Head of caudate nucleus (tissue), 42 donors: ENCODE measurements at places on chromosomes 1 and 21.

- DNase-seq, result no peak
Measured at GRCh38 chr1:93344886-93345632, 648 bp upstream of the DR1 start.

DNA sequence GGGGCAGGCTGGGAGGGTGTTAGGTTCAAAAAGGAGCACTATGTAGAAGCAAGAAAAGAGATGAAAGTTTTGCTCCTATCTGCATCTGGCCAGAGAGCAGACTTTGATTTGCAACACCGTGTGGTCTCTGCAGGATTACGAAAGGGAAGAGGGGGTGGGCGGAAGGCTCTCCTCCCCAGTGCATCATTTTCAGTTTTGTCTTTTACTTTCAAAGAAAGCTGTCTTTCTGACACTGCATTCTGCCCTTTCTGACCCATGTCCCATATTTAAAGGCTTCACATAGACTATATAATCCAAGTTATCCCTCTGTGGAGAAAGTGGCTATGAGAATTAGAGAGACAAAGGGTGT lies 126.5 kb downstream of the RHOU start:
- no peak for DNase-seq

- no peak for DNase-seq
Measured at GRCh38 chr1:235002706-235003300, 125.8 kb downstream of the TOMM20 start.

DNA sequence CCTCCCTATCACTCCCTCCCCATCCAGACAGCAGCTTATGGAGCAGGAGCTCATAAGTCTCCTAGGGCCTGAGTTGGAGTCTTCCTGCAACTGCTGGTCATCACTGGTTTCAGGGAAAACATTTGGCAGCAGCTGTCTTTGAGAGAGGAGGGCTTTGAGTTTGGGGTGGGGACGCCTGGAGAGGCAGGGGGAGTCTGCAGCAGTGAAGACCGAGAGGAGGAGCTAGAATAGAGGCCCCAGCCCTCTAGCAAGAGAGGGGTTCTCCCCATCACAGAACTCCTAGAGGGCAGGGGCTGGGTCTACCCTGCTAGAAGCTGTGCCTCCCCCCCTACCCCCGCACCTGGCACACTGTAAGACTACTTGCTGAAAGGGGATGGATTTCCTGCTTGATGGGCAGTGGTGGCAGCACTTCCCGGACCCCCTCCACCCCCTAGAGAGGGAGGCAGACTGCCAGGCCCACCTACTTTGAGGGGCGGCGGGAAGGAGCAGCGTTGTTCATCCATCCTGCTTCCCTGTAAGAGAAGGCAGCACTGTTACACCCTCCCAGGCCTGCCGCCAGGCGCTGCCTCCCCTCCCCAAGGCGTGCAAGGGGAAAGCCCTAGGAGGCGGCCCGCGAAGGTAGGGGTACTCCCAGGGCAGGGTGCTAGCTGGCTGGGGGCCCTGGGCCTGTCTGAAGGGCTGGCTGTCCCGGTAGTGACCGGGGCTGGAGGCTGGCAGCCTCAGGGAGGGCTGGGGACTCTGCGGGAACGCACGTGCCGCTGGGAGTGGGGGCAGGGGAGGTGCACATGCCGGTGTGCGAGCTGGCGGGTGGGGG lies 50.4 kb downstream of the RAP1GAP start:
- no peak for DNase-seq

GRCh38 chr1:214583113-214583512 lies 19.9 kb upstream of the CENPF start:
- no peak for DNase-seq

DNA sequence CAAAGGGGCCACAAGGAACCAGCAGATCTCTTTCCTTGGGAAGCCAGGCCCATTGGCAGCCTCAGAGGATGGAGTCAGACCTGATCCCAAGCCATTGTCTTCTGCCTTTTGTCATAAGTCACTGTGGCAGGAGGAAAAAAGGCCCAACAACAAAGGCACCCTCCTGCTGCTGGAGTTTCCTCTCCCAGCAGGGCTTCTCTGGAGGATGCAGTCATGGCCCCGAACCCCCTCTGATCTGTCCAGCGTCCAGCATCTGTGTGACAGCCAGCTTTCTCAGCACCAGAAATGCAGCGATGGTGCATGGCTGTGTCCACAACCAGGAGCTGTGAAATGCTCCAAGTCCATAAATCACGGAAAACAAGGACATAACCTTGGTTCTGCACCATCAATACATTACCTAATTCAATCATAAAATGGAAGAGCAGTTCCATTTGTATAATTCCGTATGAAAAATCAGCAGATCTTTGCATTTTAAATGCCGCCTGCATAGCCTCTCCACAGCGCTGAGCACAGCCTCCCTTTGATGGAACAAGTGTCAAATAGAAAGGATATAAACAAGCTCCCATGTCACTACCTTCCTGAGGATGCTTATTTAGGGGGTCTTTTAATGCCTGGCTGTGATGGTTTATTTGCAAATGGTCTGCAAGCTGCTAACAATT lies 30.6 kb downstream of the AJAP1 start:
- no peak for DNase-seq

DNA sequence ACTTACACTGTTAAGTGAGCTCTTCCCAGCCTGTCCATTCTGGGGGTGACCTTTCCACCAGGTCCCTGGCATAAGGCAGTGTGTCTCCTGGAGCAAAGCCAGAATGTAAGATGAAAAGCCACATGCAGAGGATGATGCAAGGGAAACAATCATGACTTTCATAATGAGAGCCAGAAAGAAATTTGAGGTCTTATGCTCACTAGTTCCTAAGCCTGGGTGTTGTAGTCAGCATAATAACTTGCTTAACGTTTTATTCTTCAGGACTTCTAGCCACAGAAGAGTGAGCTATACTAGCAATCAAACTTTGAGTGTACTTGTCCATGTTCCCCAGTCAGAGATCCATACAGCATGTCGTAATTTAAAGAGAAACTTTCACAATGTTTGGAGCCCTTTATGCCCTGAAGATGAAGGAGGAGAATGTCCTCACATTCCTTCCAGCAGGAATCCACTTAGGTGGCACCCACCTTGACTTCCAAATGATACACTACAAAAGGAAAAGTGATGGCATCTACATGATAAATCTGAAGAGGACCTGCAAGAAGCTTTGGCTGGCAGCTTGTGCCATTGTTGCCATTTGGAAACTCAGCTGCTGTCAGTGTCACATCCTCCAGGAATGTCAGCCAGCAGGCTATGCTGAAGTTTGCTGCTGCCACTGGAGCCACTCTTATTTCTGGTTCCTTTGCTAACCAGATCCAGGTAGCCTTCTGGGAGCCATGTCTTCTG lies 60.5 kb upstream of the FOXD3 start:
- DNase-seq, result no peak

- no peak for DNase-seq
Measured at GRCh38 chr1:28845786-28846543, 34.0 kb downstream of the OPRD1 start.

DNA sequence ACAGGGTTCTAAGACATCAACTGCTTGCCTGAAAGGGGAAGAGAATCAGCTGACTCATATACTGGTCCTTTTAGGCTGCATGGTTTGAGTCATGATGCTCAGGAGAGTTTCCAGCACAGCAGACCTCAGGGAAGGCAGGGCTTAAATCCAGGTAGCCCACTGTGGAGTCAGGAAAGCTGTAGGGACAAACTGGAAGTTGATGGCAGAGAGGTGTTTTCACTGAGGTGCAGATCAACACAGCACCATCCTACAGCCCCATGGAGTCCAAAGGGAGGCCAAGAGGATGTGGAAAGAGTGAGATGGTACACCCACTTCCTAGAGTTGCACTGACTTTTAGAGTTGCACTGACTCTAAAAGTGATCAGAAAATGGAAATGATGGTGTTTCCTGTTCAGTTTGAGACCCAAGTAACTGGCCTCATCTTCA lies 252.4 kb upstream of the DUSP10 start:
- DNase-seq, result no peak

GRCh38 chr1:117671781-117672501 lies 66.1 kb downstream of the TENT5C start:
- peak; percentile 50 for DNase-seq

DNA sequence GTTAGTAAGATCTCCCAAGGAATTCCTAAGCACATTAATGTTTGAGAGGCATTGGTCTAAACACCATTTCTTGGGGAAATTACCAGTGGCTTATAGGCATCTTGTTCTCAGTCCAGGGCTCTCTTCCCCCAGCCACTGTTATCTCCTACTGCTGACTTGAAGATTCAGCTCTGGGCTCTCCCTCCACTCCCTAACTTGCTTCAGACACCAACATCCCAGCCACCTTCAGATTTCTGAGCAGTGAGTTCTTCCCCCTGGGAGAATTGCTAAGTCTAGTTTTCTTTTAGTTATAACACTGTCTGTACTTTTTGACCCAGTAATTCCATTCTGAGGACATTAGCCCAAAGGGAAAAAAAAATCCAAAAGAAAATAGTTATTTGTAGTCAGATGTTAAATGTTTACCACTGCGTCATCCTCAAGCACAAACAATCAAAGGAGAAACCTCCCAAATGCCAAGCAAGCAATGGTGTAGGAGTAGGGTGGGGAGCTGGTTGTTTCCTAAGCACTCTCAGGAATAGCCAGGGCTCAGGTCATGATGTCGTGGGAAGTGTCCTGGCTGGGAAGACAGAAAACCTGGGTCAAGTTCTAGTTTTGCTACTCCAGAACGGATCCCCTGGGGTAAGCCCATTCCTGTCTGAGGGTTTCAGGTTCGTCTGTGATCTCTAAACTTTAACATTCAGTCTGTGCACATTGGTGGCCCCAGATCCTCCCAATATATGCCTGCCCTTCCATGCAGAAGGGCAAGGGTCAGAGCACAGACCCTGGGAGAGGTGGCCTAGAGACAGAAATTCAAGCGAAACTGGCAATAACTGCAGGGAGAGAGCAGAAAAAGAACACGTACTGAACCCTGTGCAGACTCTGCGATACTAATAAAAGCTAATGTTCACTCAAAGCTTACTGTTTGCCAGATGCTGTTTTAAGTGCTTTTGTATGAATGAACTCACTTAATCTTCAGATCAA lies 191.1 kb upstream of the FGGY start:
- DNase-seq, result no peak

DNA sequence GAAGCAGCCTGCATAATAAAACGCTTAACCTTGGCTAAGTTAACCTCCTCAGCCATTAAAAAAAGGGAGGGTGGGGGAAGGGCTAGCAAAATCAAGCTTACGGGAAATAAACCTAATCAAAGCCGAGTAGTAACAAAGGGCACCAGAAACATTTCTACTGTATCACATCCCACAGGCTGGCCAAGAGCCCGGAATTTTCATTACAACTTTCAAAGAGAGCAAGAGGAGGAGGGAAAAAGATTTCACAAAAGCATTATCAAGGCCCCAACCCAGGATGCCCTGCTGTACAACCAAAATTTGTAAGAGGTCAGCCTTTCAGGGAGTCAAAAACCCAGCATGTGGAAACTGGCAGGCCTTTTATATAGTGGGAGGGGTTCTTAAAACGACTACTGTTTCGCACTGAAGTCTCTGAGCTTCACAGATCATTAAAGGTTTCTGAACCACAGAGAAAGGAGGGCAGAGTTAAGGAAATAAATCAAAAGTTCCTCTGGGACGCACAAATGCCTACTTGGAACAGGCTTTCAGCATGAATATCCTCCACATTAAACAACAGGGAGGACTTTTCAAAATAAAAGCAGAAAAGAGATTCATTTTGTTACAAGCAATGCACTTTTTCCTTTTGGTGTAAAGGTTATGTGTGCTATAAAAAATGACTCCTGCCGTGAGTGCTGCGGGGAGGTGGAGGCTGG lies 90.4 kb downstream of the SLC45A1 start:
- DNase-seq, result no peak

GRCh38 chr1:75519651-75520427 lies 91.1 kb downstream of the SLC44A5 start:
- no peak for DNase-seq

DNA sequence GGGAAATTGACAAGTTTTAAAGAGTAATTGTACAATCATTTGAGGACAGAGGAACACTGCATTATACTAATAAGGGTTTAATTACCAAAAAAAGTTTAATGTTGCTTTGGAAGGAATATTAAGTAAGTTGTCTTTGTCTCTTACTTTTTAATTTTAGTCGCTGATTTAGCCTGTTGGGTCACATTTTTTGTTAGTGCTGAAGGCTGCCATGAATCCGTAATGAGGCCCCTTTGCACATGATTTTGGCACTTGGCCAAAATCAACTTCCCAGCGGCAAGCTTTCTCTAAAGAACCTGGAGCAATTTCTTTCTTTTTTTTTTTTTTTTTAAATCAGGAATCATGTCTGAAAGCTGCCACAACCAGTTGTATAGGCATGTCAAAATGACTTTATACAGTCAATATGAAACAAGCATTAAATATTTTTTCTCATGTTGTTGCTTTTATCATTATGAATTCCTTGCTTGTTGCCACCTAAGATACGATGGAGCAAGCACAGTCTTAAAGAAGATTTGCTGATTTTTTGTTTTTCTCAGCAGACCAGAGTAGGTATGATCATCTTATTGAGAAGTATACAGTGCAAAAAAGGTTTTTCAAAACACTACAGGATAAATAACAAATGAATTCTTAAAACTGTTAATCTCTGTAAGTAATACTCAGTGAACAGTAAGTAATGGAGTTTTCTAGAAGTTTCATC lies 690.4 kb downstream of the USP25 start:
- DNase-seq, result peak; percentile 59

DNA sequence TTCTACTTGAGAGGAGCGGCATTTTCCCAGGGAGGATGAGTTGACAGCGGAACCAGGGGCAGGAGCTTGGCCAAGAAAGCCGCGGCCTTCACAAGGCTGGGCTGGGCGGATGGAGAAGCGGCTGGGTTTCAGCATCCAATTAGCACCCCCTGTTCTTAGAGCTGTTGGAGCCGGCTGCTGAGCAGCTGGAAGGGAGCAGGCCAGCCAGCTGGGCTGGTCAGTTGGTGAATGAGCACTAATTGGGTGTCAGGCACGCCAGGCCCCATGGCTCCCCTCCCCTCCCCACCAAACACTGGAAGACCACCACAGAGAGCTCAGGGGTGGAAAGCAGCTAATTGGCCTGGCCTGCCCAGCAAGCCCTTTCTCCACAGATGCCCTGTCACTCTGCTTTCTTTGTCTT lies 245.6 kb downstream of the RRAGC start:
- DNase-seq, result no peak

DNA sequence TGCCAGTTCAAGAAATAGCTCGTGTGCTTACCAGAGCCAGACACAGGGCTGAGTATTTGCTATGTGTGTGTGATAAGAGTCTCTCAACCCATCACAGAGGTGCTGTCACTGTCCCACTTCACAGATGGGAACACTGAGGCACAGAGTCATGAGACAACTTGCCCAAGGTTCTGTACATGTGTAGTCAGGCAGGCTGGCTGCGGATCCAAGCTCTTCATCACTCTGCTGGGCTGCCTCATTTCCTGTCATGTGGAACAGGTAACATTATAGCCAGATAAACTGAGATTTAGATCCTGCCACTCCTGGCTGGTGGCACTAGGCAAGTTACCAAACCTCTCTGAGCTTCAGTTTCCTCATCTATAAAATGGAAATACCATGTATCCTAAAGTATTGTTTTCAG lies 77.8 kb downstream of the ITPKB start:
- no peak for DNase-seq

- DNase-seq, result no peak
Measured at GRCh38 chr1:33297911-33298622, 22.8 kb downstream of the A3GALT2 start.

GRCh38 chr1:54275349-54275748 lies 75.4 kb downstream of the MRPL37 start:
- no peak for DNase-seq

GRCh38 chr1:55445416-55445815 lies 230.3 kb upstream of the USP24 start:
- no peak for DNase-seq

- DNase-seq, result no peak
Measured at GRCh38 chr1:22749503-22749902, 38.9 kb downstream of the EPHB2 start.
